ENCODE measurements at places on chromosomes 4 and X.

- no peak for DNase-seq
Observed at GRCh38 chr4:8283161-8283560, 13.6 kb downstream of the HTRA3 start.

DNA sequence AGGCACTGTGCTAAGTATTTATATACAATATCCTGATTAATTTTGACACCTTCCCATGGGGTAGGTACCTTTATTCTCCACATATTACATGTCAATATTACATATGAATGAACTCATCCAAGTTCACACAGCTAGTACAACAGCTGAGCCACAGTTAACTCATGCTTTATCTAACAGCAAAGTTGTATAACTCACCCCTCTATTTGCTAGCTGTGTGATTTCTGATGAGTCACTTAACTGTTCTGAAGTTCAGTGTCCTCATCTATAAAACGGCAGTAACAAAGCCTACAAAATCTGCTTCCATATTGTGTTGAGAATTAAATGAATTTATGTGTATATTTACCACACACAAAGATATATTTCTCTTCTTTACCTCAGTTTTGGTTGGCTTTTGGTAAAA, 48.2 kb upstream of the KDR start:
- no peak for DNase-seq

- DNase-seq: no peak
Observed at GRCh38 chrX:151973851-151974335, 583 bp downstream of the GABRE start.

- DNase-seq: no peak
Observed at GRCh38 chr4:75673959-75674328, 733 bp upstream of the G3BP2 start.

- DNase-seq: no peak
Observed at GRCh38 chr4:85823295-85823694, 348.3 kb downstream of the ARHGAP24 start.

DNA sequence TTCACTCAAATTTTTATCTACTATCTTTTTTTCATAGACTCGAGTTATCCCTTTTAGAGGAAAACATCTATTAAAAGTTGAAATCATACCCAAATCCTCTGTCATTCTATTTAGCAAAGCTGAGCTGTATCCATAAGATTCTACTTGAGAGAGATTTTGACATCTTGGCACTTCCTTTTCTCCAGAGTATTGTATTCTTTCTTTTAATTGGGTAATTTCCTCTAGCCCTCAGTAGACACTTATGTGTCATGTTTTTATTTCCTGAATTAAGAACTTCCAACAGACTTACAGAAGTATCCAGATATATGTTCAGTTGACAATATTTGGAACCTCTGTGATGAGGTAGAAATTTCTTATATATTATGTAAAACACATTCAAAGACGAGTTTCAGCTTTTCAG, 201.6 kb upstream of the NR3C2 start:
- DNase-seq: no peak

- DNase-seq: no peak
Observed at GRCh38 chr4:153780876-153781275, 8.0 kb downstream of the SFRP2 start.

- no peak for DNase-seq
Observed at GRCh38 chrX:65932173-65933084, 107.5 kb downstream of the VSIG4 start.
